Activated CD4-positive, alpha-beta T cell treated with anti-CD3 and anti-CD28 coated beads for 1 hour (primary cell): ENCODE measurements at places on chromosomes 16 and 17.

- DNase-seq = no peak
Measured at GRCh38 chr17:41810659-41811548, 845 bp downstream of the P3H4 start.

DNA sequence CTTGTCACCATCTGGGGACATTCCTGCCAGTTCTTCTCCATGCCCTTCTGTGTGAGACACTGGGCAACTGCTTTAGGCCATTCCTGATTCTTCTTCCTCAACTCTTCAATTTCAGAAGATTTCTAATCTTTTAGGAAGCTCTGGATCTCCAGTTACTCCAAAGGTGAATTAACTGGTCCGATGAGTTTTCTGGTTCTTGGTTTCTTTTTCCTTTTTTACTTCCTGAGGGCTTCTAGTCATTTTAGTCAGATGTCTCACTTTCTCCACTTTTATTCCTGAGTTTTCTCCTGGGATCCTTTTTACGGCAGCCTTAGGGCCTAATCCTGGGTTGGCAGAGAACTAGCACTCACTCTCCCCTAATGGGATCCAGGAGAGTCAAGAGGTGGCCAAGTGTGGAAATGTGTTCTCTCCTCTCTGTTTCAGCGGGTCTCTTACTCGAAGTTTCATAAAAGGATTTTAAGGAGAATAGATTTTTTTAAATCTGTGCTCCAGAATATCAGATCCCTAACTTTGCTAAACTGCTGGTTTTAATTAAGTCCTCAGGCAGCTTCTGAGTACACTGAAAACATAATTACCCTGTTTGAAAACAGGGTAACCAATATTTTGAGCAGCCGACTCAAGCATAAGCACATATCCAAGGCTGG is 107.6 kb downstream of the RMI2 start:
- no peak for DNase-seq

DNA sequence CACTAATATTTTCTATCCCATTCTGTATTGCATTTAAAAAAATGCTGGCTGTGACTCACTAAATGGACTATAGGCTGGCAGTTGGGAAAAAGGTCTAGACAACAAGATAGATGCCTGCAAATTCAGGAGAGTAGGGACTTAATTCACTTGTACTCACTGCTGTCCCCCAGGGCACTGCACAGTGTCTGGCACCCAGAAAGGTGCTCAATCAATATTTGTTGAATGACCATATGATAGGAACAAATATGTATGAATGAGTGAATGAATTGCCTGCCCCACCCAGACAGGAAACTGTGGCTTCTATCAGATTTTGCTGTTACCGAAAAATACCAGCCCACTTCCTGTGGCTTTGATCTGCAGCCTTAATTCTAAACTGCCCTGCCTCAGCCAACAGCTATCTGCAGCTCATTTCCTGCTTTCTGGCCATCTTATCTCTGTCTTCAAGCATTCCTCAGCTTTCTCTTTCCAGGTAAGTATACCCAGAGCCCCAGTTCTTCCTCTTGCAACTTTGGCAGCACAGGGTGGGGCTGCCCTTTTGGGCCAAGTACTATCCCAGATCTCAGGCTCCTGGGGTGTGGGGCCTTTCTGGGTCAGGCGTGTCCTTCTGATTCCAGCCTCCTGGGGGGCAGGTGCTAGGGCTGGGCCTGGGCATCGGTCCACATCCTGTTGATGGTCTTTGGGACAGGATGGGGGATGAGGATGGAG is 15.3 kb upstream of the TNS4 start:
- DNase-seq = peak; percentile 45

DNA sequence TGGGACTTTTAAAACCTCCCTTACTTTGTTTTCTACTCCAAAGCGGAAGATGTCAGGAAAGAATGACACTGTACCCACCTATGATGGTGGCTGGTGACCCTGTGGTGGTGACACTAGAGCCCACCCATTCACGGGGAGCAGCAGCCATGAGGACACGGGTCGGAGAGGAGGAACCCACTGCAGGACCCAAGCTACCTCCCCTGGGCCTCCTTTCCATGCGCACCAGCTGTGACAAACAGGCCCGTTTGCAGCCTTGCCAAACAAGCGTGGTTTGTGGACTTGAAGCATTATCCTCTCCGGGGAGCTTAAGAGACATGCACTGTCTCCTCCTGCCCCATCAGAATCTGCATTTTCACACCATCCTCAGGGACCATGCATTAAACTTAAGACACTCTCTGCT is 85.6 kb downstream of the ZFHX3 start:
- DNase-seq = no peak

DNA sequence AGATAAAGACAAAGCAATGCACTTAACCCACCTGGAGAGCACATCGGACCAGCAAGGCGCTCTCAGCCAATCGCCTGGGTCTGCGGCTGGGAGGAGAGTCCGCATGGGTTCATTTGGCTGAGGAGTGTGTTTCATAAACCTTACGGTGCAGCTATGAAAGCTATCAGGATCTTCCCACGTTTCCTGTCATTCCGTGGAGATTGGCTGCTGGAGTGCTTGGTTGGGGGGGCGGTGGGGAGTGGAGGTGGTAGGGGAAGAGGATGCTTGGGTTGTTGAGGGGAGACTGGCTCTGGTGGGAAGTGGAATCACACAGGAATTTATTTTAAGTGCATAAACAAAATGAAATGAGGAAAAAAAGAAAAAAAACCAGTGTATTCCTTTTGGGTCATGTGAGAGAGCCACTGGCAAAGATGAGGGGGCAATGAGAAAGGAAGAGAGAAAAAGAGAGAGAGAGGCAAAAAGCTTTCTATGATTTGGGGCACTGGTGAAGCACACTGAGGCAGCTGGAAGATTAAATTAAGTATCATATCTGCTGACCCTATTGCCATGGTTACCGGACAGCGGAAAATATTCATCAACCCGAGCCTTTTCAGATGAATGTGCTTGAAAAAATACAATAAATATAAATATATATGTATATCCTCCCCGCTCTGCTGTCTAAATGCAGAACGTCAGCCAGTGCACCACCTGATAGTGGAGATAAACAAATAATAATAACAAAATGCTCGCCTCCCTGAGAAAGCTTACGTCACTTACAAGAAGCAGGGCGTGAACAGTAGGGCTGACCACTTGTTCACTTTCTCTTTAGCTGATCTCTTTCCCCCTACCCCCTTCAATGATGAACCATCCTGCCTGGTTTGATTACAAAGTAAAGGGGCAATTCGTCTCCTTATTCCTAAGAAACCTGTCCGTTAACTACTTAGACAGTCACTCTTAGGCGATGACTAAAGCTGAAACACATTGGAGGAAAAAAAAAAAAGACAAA is 457.0 kb upstream of the ZFHX3 start:
- DNase-seq = no peak

GRCh38 chr16:77374384-77374783 is 60.5 kb downstream of the ADAMTS18 start:
- DNase-seq = no peak

DNA sequence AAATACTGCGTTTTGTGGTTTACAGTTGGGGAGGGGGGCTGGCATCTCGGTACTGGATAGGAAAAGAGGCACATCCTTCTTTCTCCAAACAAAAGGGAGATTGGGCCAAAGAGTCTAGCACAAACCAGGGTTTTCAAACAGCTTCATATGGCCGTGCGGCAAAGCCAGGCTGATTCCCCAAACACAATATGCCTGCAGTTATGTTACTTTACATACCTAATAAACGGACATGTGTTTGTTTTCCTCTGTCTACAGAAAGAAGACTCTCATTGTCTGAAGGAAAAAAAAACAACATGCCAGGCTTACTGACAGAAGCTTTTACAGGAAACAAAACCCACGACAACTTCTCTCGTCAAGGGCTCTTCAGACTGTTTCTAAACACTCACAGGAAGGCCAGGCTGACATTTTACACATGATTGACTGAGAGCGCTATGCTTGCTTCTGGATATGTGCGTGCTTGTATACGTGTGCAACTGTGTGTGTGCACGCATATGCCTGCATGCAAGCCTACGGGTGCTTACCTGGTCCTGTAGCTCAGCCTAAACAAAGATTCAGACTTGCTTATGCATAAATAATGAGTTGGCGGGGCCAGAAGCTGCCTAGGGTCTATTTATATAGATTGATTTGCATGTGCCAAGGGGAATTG is 461.0 kb upstream of the C16orf82 start:
- no peak for DNase-seq

- DNase-seq = no peak
Measured at GRCh38 chr17:27496005-27496404, 39.8 kb downstream of the KSR1 start.

DNA sequence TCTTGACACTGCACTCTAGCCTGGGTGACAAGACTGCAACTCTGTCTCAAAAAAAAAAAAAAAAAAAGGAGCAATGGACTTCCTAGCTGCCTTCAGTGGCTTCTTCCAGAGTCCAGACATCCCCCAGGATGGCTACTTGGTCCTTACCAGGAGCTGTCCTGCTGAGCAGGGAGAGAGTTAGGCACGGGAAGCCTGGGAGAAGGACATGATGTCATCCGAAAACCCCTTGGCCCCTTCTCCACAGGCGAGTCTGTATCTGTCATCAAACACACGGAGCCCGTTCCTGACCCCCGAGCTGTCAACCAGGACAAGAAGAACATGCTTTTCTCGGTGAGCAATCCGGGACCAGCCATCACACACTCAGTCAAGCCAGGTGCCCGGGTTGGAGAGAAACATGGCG is 8.7 kb downstream of the ATP2A1 start:
- no peak for DNase-seq

GRCh38 chr16:9868606-9869149 is 313.6 kb downstream of the GRIN2A start:
- DNase-seq = no peak

DNA sequence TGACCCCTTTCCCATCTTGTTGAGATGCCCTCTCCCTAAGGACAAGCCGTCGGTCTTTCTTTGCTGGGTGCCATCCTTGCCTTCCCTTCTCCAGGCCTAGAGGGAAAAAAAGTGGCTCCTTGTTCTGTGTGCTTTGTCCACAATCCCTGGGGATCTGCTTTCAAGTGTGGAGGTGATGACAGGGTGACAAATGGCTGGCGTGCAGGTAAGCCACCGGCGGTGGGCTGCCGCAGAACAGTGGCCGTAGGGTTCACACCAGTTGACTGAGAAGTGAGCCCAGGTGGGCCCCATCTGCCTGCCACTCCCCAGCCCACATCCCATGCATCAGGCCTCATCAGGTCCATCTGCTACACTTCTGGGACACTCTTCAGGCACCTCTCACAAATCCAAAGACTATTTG is 11.4 kb upstream of the CALB2 start:
- no peak for DNase-seq

DNA sequence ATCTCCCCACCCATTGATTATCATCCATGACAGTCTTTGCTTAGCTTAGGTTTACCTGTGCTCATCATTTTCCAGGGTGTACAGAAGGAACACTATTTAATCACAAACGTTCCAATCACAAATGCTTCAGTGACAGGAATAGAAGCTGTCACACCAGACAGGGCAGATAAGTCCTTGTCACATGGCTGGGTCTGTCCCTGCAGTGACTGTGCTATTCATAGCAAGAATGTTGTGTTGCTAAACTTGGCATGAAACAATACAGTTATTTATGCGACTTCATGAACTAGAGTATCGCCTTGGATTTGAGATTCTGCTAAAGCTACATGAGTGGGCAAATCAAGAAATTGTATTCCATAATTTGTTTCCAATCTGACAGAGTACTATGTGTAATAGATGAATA is 108.4 kb downstream of the CDH13 start:
- no peak for DNase-seq
